Stimulated activated CD4-positive, alpha-beta T cell treated with anti-CD3 and anti-CD28 coated beads, Interleukin-15, amount 100 ng/mL, for 24 hours (primary cell): ENCODE measurements at places on chromosomes 1 and 21.

- no peak for DNase-seq
Measured at GRCh38 chr1:14367451-14367850, 231.0 kb upstream of the KAZN start.

DNA sequence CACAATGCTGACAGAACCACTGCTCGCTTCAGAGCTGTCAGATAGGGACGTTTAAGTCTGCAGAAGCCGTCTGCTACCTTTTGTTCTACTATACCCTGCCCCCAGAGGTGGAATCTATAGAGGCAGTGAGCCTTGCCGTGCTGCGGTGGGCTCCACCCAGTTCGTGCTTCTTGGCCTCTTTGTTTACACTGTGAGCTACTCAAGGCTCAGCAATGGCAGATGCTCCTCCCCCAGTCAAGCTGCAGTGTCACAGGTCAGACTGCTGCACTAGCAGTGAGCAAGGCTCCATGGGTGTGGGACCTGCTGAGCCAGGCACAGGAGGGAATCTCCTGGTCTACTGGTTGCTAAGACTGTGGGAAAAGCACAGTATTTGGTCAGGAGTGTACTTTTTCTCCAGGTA is 47.1 kb downstream of the LEPR start:
- DNase-seq = no peak

DNA sequence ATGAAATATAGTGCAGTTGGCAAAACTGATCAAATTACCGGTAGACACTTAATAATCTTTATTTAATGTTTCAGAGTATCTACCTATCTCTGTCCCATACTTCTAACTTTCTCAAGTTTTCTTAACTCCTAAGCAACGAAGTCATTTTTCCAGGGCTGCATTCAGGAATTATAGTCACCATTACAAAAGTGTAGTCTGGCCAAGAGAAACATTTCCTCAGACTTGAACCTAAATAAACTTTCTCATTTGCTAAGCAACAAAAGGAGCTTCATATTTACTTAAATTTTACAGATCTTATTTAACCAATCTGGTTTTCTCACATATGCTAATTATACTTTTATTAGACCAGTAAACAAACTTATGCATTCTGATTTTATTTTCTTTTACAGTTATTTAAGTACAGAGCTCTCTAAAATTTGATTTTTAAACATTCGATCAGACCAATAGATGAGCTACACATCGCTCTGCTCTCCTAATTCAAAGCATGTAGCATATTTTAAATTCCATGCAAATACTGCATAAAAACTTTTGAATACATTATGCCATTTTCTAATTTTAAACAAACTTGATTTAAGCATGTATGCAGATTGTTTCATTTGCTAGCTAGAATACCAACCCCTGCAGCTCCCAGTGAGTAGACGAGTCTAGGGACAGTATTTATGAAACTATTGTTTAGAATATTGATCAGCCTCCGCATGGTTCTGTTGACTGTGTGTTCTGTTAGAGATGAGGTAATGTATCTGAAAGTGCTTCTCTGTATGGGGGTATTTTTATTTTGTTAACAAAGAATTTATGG is 201.4 kb downstream of the CHRM3 start:
- DNase-seq = no peak

DNA sequence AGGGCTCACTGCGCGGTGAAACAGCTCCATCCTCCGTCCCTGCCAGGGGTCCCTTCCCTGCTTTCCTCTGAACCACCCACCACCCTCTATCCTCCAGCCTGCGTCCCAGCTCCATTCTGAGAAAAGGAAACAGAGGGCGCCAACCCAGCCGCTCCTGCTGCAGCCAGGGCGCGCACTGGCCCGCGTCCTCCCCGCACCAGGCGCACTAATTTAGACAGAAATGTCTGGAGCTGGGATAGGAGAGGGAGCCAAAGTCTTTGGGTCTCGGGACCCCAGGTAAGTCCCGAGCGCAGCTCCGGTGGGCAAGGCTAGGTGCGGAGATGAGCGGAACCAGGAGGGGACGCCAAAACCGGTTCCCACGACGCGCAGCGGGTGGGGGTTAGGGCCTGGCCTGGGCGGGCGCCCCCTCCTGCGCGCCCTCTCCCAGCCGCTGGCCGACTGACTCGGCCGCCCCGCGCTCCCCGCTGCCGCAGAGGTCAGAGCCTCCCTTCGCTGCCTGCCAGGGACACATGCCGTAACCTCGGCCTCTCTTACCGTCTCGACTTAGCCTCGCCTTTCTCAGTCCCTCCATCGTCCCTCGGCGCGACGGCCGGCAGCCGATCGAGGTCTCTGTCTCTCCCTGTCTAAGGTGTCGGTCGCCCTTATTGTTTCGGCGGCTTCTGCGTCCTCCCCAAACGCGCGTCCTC is 2.0 kb downstream of the CAMK2N1 start:
- no peak for DNase-seq

DNA sequence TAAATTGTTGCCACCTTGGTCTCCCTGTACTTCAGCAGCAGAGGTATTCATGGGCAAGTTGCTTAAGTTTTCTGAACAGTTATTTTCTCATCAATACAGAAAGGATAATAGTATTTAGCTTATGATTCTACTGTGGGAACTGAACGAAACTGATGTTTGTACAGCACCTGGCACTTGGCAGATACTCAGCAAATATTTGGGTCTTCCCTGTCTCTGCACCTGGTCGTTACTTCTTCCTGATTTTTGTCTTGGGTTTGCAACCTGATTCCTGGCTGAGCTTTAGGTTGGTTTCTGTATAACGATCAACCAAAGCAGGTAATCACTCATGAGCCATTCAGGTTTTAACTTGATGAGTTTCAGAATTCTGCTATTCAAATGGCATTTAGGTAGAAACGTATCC is 490.6 kb downstream of the KIF26B start:
- no peak for DNase-seq

GRCh38 chr1:98739762-98740161 is 78.2 kb downstream of the SNX7 start:
- no peak for DNase-seq

- no peak for DNase-seq
Measured at GRCh38 chr1:236530286-236530685, 6.5 kb downstream of the LGALS8 start.
